Activated T-helper 1 cell treated with anti-CD3 and anti-CD28 coated beads, Interleukin-2, amount 50 U/mL, for 16 hours (primary cell): ENCODE measurements at places on chromosomes 6 and 20.

DNA sequence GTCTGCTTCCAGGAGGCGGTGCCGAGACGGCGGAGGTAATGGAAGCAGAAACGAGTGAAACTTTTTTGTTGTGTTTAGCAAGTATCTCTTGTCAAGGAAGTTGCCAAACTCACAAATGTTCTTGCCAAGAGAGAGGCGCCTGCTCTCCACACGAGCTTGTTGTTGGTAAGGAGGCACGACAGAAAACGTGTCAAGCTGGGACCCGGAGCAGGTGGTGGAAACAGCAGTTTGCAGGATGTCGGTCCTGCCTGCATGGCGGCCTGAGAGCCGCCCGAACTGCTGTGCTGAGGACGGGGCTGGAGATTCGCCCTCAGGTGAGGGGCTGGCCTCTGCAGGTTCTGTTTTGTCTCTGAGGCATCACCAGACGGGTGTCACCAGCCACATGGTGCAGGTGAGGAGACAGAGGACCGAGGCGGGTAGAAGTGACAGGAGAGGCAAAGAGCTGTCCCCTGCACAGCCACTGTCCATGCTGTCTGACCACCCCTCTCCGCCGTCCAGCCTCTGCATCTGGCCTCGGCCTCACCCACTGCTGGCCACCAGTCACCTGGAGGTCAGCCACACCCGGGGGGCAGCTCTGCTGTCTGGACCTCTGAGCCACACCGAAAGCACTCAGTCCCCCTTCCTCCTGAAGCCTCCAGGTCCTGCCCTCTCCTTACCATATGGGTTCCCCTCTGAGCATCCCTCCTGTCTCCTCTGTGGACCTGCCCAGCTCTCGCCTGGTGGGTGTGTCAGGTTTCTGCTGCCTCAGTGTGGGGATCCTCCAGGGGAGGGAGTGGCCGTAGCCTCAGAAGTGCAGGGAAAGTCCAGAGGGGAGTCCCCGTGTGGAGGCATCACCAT is 261.5 kb downstream of the TAF4 start:
- no peak for DNase-seq

DNA sequence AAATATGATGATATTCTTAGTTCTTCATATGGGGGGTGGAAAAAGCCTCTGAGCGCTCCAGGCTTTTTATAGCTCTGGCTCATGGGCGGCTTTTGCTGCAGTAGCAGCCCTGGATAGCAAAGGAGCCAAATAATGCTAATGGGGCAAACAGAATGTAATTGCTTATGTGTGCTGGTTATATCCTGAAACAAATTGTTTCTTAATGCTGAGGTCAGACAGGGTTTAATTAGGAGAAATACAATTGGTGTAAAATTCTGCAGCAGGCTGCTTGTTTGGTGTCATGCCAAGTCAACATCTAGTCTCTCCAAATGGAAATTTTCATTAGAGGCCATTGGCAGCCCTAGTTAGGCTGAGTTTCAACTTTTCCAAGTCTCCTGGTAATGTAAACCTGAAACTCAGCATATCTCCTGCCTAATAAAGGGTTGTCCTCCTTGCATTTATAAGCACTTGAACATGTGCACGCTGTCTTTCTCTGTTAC is 530.1 kb upstream of the NOX3 start:
- no peak for DNase-seq

- no peak for DNase-seq
Observed at GRCh38 chr6:150456466-150456865, 87.7 kb downstream of the IYD start.

DNA sequence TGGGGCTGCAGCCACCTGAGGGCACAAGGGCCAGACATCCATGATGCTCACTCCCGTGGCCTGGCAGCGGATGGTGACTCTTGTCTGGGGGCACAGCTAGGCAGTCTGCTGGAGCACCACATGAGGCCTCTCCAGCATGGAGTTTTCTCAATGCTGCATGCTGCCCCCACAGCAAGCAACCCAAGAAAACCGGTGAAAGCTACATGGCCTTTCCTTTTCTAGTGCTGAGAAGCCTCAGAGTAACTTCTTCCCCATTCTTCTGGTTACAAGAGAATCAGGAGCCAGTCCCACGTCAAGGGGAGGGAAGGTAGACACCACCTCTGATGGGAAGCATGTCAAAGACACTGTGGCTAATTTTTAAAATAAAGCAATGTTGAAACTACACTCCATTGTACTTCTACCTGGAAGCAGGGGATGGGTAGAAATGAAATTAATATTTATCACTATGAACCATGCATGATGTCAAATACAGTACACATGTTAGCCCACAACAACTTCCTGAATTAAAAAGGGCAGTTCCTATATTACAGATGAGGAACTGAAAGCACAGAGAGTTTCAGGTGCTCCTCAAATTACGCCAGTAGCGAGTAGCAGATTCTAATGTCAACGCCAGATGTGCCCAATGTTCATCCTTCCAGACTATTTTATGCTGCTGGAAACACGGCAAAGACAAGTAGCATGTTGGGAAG is 101.5 kb downstream of the LAMP5 start:
- DNase-seq: no peak

GRCh38 chr20:38534756-38535155 is 46.2 kb upstream of the ADIG start:
- no peak for DNase-seq

DNA sequence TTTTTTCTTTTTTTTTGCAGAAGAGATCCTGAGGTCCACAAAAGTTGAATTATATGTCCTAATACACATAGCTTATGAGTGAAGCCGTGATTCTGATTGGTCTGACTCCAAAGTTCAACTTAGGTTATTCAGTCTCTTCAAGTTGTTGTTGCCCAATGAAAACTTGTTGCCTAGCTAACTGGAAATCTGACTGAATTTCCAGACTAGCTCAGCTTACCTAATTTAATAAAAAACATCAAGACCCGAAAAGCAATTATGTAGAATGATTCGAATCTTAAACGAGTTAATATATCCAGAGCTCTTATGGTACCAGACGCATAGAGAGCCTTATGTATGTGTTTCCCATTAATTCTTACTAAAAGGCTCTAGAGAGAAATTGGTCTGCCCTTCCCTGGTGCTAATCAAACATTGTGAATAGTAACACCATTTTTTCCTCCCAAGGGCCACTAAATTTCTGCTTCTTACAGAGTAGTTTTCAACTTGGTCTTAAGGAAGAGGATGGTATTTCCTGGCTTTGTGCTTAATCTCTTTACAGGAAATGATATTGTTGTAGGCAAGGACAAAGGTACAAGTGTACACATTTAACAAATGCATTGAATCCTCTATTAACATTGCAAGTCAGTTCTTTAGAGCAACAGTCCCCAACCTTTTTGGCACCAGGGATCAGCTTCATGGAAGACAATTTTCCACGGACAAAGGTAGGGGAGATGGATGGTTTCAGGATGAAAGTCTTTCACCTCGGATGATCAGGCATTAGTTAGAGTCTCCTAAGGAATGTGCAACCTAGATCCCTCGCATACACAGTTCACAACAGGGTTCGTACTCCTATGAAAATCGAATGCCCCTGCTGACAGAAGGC is 107.9 kb downstream of the TSHZ2 start:
- DNase-seq: no peak

DNA sequence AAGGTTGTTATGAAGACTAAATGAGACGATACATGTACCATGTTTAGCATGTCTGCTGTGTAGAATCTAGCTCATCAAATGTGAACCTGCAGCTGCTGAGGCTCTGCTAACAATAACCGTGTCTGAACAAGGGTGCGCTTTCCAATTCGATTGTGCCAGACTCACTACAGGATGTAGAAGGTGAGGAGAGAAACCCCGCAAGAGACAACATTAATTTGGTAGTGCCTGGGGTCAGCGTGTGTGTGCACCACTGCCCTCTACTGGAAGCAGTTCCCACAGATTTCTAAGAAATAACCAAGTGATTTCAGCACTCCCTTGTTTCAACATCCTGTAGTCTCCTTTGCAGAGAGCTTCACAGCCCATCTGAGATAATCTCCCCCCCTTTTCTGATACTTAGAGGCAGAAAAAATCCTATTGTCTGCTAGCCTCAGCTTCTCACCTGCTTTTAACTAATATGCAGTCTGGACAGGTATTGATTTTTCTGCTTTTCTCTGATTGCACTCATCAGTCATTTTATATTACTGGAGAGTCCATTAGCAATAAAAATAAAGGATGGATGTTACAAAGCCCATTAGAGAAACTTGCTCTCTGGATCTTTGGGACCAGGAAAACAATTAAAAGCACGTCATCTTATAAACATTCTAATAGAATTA is 96.7 kb upstream of the BACH2 start:
- peak; percentile 45 for DNase-seq

- no peak for DNase-seq
Observed at GRCh38 chr20:41261260-41261659, 56.3 kb downstream of the ZHX3 start.

DNA sequence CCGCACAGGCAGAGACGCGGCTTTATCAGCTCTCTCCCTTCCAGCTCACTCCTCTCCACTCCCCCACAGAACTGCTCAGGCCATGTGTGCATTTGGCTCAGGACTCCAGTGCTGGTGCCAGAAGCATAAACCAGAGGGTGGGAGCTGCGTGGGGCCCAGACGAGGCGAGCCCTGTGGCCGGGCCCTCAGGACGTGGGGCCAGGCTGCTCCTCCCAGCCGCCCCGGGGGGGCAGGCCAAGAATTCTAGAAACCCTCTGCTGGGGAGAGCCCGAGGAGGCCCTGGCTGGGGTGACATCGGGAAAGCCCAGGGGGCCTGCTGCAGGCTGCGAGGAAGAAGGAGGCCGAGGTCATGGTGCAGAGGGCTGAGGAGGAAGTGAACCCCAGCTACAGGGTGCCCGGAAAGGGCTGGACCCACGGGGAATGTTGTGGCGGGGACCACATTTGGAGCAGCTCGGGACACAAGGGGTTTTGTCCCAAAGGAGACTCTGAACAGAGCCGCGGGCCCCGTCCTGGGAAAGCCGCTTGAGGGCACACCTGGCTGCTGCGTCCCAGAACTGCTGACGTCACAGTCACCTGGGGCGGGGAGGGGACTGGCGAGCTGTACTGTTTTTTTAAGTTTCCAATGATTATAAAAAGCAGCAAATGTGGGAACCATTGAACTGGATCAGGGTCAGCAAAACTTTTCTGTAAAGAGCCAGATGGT is 107.1 kb downstream of the BANF2 start:
- DNase-seq: no peak

DNA sequence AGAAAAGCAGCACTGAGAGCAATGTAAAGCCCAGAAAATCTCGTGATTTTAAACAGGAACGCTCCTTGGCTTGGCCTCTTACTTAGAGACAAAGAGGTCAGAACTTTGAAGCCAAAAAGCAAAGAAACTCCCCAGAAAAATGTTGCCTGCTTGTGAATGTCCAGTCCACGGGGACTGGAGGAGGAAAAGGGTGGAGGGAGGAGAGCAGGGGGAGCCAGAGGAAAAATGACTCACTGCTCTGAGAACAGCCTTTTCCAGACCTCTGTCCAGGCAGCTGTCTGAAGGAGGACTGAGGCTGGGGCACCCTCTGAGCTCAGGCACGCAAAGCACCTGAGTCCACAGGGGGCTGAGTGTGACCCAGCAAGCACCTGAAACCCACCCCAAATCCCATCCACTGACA is 64.7 kb downstream of the TRAM2 start:
- no peak for DNase-seq

GRCh38 chr6:7895125-7895423 is 15.5 kb downstream of the TXNDC5 start:
- DNase-seq: no peak

DNA sequence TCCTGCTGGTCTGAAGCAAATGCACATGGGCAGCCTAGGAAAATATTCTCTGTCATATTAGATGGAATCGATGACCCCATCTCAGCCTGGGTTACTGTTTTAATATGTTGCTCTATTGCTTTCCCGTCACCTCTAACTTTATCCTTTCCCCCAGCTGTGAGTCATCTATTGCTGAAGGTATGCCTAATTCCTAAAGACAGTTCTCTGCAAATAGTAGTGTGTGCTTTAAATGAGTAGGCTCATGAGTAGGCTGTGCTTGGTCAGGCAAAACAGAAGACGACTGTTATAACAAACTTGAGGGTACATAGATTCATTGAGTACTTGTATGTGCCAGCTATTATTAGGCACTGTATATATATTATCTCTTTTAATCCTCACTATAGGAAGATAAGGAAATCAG is 47.2 kb downstream of the CTNNBL1 start:
- DNase-seq: no peak

DNA sequence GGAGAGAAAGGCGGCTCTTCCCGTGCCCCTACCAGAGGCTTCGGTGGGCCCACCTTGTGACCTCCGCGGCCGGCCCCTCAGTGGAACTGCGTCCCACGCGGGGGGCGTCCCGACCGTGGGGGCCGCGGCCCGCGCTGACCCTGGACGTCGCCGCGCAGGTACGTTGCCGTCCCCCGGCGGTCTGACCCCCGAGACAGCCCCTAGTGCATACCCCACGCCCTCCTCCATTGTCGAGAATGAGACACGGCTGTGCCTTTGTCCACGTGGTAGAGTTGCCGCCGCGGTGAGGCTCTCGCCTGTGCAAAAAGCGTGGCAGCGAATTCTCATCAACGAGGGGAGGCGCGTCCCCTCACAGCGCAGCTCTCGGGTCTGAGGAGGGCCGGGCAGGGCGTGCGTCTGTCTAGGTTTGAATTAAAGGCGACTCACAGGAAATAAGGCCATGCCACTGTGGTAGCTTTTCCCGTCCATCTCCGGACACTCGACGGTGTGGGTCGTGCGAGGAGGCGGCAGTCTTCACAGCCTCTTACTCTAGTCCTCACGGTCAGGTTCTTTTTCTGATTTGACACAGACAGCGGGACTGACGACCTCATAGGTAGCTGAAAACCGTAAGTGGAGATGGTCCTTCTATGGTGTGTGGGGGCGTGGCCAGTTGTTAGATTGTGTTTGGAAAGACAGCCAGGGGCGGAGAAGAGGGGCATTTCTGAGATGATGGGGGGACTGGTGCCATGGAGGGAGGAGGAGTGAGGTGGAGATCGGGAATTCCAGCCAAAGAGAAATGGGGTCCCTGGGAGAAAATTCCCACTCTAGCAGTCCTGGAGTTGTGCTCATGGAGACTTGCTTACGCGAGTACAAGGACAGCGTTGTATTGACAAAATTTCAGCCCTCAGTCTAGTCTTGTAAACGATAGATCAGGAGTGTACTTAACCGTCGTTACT is 580 bp downstream of the NXT1 start:
- DNase-seq: peak; percentile 38

- no peak for DNase-seq
Observed at GRCh38 chr20:33951171-33951570, 42.5 kb upstream of the RALY start.

DNA sequence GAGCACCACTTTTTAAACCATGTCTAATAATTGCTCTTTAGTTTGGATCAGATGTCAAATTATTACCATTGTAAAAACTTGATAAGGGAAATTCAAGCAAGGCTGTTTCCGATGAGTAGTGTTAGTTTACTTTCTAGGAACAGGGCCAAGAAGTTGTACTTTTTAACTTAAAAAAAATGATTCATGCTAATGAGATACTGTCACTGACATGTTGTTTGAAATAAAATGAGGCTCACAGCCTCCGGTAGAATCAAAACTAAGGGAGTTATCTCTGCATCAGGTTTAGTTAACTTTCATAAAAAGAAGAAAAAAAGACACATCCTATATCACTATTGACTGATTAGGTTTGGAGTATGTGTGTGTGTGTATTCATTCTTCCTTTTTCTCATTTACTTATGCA is 55.2 kb upstream of the SUPT3H start:
- DNase-seq: no peak

- no peak for DNase-seq
Observed at GRCh38 chr6:45658400-45658799, 280.7 kb upstream of the SUPT3H start.

- DNase-seq: no peak
Observed at GRCh38 chr20:60236613-60237012, 278.4 kb downstream of the CDH26 start.

- DNase-seq: no peak
Observed at GRCh38 chr6:168711666-168712300, 270.8 kb downstream of the SMOC2 start.
